DMS 273 treated with DMSO at 0.1 percent for 48 hours (cell line): ENCODE measurements at places on chromosomes 7 and 10.
A peak's percentile ranks its signal among the peaks of the same experiment; 100 is the strongest.

DNA sequence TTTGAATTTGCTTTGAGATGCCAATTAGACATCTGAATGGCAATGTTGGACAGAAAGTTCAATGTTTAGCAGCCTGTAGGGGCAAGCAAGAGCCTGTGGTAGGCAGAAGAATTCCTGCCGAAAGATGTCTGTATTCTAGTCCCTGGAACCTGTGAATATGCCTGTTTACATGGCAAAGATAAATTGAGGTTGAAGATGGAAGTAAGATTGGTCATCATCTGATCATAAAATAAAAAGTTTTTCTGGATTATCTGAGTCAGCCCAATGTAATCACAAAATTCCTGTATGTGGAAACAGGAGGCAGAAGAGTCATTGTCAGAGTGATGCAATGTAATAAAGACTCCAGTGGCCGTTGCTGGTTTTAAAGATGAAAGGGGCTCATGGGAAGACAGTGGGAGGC, 430.5 kb downstream of the MDFIC start:
- DNase-seq = no peak

DNA sequence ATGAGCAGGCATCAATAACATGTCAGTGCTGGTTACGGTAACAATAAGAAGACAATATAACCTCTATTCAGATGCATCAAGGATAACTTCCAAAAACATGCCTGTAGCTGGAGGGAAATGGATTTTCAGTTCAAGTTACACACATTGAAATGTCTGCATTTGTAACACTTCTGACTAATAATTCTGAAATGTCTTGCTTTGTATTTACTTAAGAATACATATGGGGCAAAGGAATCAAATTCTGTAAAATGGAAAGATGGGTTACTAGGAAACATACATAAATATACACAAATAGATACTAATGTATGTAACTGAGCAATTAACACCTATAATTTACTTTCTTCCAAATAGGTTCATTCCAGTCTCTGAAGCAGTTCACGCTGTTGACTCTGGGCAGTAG, 18.6 kb upstream of the MTPN start:
- DNase-seq = no peak

GRCh38 chr7:24381894-24382505, 98.0 kb downstream of the NPY start:
- DNase-seq = peak; percentile 59

- DNase-seq = no peak
Measured at GRCh38 chr10:98135222-98135899, 904 bp downstream of the R3HCC1L start.

DNA sequence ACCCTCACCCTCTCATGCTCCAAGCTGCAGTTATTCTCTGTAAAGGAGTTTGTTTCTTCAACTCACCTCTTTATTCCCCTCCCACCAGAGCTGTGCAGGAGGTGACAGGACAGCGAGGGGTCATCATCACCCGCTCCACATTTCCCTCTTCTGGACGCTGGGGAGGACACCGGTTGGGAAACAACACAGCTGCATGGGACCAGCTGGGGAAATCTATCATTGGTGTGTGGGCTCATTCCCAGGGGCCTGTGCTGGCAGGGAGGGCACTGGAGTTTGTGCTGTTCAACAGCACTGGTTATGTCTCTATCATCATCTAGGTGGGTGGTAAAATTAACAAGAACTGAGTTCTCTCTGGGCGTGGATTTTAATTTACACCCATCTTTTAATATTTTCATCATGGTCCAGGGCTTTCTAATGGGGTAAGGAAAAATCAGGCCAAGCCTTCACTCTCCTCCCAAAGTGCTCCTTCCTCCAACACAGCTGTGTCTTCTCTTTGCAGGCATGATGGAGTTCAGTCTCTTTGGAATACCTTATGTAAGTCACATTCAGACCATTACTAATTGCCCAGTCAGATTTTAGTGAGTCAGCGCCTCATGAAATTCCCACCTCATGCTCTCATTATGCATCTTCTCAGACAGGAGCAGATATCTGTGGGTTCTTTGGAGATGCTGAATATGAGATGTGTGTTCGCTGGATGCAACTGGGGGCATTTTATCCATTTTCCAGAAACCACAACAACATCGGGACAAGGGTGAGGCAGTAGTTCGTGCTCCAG, 61.6 kb downstream of the PRSS58 start:
- no peak for DNase-seq

- DNase-seq = no peak
Measured at GRCh38 chr7:52233248-52233647, 802.2 kb upstream of the POM121L12 start.

- DNase-seq = no peak
Measured at GRCh38 chr10:116861796-116862195, 12.5 kb downstream of the ENO4 start.

GRCh38 chr10:32680803-32681557, 235.0 kb downstream of the CCDC7 start:
- DNase-seq = no peak

- DNase-seq = no peak
Measured at GRCh38 chr10:60848126-60848525, 69.8 kb downstream of the CDK1 start.

DNA sequence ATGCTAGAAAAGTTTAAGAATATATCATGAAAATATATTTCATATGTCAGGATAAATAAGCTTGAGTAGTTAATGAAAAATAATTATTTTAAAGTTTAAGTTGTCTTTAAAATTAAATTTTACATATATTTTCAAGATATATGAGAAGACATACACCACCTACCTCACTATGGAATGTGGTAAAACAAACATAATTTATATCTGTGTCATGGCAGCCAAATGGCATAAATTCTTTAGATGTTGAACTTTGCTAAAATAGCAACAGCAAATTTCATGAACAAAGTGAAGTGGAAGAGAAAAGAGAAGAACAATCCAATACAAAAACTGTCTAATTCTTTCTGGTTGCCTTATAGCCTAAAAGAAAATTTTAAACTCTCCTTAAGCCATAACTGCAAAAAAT, 39.6 kb upstream of the SLC16A12 start:
- DNase-seq = no peak

DNA sequence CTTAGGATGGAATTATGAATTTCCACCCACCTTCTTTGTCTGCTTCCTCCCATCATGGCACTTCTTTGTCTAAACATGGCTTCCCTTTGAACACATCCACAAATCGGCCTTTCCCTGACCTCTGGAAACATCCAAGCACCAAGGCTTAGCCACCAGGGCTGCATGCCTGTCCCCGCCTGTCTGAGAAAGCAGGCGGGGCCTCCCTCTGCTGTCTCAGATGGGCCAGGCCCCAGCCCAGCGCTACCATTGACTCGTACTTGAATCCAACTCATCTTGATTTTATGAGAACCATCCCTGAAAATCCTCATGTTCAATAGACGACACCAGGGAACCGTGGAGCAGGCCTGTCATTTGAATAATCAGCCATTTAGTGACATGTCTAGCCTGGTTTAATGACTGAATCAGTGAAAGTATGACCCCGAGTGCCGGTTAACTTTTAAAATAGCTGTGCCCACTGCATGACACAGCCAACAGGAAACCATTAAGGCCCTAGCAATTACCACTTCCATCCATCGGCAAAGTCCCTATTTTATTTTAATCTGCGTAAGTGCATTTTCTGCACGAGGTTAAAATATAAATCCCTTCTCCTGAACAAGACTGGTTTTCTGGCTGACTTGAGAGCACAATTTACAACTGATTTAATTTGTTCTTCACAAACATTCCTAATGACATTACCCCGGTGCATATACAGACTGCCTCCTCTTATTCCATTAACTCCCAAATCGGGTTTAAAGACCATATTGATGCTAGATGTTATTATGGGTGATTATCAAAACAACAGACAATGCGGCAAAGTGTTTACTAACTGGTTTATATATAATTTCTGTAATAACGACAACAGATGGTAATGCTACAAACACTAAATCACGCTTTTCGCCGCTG, 194.7 kb downstream of the BUB3 start:
- no peak for DNase-seq

- no peak for DNase-seq
Measured at GRCh38 chr10:86798611-86799010, 42.2 kb downstream of the BMPR1A start.

DNA sequence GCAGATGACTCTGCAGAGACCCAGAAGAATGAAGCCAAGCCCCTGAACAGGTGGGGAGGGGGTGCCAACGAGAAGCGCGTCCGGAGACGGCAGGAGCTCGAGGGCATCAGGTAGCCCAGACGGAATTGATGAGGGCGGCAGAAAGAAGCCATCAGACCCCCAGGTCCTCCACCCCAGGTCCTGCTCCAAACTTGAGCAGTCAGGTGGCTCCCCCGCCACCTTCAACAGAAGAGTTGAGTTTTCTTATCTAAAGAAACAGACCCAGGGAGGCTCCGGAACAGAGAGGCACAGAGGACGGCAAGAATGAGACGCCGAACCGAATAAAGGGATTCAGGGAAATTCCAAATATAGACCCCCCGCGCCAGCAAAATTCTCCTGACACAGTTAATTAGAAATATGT, 22.2 kb downstream of the RGS10 start:
- no peak for DNase-seq

GRCh38 chr10:62818426-62819011, 2.4 kb upstream of the EGR2 start:
- DNase-seq = no peak

GRCh38 chr10:5488272-5489161, 10.9 kb downstream of the CALML5 start:
- DNase-seq = no peak
